Cardiac muscle cell (in vitro differentiated cells and primary cell): ENCODE measurements at places on chromosomes 5 and 9. TPM values are rescaled to one million over a fixed set of nuclear protein-coding genes. Genes with fewer than 3 reads are reported as not detected.
A peak's percentile ranks its signal among the peaks of the same experiment; 100 is the strongest.

NR2F1-AS1 gene
- 0.25 and 0.45 TPM in 2 replicates for total RNA-seq

TAF11L10 gene
- total RNA-seq = not detected in 2 replicates

CYSRT1 gene
- total RNA-seq = 5.8 and 7.0 TPM in 2 replicates

NEUROG1 gene
- total RNA-seq = not detected in 2 replicates

MEGF9 gene
- 1.4 and 1.8 TPM in 2 replicates for total RNA-seq

AGXT2 gene
- total RNA-seq = 0.07 TPM in 1 of 2 replicates, not detected in the other

APBA1 gene
- total RNA-seq = 2.1 and 2.4 TPM in 2 replicates

KCNV2 gene
- total RNA-seq = not detected in 2 replicates

TAF11L5 gene
- total RNA-seq = not detected in 2 replicates

- DNase-seq = no peak
These were observed 142.1 kb upstream of the GLRA1 start for GRCh38 chr5:152066784-152067183.

- no peak for DNase-seq
These were observed 60.2 kb downstream of the SLC22A5 start for GRCh38 chr5:132429463-132430440.

DNA sequence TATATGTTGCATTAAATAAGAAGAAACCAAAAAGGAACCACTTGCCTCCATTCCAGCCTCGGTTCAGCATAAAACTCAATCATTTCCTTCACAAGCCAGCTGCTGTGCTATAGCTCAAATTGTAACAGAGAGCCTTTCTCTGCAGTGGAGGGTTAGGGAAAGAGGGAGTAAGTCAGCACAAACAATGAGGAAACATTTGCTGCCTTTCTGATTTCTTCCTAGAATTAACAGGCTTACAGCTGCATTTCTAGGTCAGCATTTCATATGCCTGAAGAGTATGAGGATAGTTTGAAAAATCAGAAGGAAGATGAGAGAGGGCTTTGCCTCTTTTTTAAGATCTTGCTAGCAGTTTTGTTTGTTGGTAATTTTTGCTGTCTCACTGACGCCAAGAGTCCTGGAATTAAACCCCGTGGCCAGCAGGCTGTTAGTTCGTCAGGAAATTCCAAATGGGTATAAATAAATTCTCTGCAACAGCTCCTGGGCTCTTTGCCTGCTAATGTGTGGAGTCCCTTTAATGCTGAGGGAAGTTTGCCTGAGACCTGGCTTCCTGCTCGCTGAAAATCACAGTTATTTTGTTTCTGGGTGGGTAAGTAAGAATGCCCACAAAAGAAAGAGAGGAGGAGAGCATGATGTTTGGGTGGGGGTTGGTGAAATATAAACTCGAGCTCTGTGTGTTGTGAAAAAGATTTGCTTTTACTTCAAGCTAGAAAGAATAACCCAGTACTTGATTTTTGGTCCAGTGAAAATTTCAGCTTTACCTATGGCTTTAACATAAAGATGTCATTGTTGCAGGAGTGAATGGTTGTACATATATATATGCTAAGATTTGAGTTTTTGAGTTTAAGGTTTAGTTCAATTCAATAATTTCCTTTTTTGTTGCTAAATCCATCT is 148.1 kb upstream of the DMRT1 start:
- peak; percentile 84 for DNase-seq

- no peak for DNase-seq
These were observed 157.7 kb upstream of the GNA14 start for GRCh38 chr9:77805810-77806209.

GRCh38 chr9:119951090-119951489 is 581.9 kb upstream of the BRINP1 start:
- peak; percentile 10 for DNase-seq

GRCh38 chr9:135661816-135662560 is 1.1 kb upstream of the LCN9 start:
- peak; percentile 9 for DNase-seq

DNA sequence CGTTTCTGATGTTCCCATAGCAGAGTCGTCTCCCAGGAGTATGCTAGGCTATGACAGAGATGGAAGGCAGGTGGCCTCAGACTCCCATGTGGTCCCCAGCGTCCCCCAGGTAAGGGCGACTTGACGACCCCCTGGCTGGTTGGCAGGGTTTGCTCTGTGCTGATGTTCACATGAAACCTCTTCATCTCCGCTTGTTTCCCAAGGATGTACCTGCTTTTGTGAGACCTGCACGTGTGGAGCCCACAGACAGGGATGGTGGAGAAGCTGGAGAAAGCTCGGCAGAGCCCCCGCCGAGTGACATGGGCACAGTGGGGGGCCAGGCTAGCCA is 108.3 kb downstream of the WNK2 start:
- DNase-seq = no peak

DNA sequence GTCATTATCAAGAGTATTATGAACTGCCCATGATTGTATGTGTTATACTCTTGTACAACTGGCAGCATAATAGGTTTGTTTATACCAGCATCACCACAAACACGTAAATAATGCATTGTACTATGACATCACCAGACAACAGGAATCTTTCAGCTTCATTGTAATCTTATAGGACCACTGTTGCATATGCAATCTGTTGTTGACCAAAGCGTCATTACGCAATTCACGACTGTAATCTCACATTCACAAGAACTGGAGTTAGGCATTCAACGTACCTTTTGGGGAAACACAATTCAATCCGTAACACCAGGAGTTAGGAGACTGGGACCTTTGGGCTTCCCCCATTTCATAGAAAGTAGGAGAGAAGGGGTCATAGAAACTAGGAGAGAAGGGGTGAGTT is 20.4 kb upstream of the ARSI start:
- DNase-seq = peak; percentile 79

DNA sequence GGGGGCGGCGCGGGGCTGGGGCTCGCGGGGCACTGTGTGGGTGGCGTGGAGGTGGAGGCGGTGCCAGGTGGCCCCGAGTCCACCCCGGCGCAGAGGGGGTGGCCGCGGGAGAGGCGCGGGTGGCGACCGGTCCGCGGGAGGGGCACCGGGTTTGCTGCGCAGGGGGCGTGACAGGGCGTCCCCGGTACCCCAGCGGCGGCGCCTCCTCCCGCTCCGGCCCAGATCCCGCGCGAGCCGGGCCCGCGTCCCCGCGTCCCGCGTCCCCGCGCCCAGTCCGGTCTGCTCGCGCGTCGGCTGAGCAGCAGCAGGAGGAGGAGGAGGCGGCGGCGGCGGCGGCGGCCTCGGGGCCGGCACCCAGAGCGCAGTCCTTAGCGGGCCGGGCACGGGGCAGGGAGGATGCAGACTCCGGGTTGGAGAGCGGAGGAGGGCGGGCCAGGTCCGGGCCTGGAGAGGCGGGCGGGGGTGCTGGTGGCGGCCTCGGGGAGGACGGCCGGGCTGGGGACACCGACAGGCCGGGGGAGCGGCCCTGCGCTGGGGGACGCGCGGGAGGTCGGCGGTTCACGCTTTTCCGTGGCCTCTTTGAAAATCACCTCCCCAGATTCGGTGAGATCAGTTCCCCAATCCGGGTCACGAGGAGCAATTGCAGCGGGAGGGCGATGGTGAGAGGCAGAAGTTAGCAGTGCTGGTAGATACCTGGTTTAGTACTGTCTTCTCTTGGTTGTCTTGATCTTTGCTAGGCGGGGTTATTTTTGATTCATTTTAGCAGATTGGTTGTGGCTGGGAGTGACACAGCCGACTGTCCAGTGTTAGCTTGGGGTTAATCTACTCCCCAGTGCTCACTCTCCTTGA is 1.7 kb downstream of the TRIO start:
- DNase-seq = peak; percentile 79
